ENCODE measurements at places on chromosomes 1 and 21. TPM values are rescaled to one million over a fixed set of nuclear protein-coding genes. Genes with fewer than 3 reads are reported as not detected.

GRCh38 chr1:201954263-201955008 is 867 bp upstream of the TIMM17A start:
- peaks cover 25% of the 10 kb centered on the region for H3K36me3 ChIP-seq
- H3K27me3 ChIP-seq = no peaks in the 10 kb centered on the region
- H3K4me3 ChIP-seq = peak overlapping the region; percentile 97
- no peak for DNase-seq
- peaks cover 22% of the 10 kb centered on the region for H3K4me1 ChIP-seq

- no peaks in the 10 kb centered on the region for H3K4me1 ChIP-seq
- H3K27ac ChIP-seq = no peak overlapping the region
- H3K4me3 ChIP-seq = no peak overlapping the region
- DNase-seq = no peak
- no peaks in the 10 kb centered on the region for H3K27me3 ChIP-seq
- peaks cover 5% of the 10 kb centered on the region for H3K36me3 ChIP-seq
Observed at GRCh38 chr1:191279266-191279800, 801.7 kb upstream of the BRINP3 start.

DNA sequence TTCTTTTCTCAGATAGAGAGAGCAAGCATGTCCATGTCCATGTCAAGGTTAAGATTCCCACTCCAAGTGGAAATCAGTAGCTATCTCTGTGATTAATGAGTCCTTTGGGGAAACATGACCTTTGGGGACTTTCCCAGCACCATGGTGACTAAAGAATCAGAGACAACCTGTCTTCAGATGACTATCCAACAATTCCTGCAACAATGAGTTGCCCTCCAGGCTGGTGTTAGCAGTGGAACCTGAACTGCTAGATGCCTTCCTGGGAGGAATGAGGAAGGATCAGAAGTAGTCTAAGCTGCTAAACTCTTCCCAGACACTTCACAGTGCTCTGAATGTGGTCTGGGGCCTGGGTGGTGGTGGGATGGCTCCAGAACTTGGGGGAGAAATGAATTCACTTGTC is 6.5 kb downstream of the S100A9 start:
- H3K27ac ChIP-seq = no peak overlapping the region
- DNase-seq = no peak
- H3K27me3 ChIP-seq = peaks cover 8% of the 10 kb centered on the region
- no peaks in the 10 kb centered on the region for H3K4me1 ChIP-seq
- no peaks in the 10 kb centered on the region for H3K36me3 ChIP-seq
- H3K4me3 ChIP-seq = no peak overlapping the region

- H3K27ac ChIP-seq = no peak overlapping the region
- DNase-seq = no peak
- no peak overlapping the region for H3K4me3 ChIP-seq
- peaks cover 22% of the 10 kb centered on the region for H3K27me3 ChIP-seq
Observed at GRCh38 chr1:180916771-180917170, 4.1 kb downstream of the KIAA1614 start.

C1orf210 gene
- total RNA-seq = not detected

LDLRAP1 gene
- total RNA-seq = 361 TPM

GRCh38 chr1:110048923-110049601 is 14.6 kb downstream of the STRIP1 start:
- peaks cover 5% of the 10 kb centered on the region for H3K4me1 ChIP-seq
- H3K4me3 ChIP-seq = no peak overlapping the region
- DNase-seq = no peak
- H3K27ac ChIP-seq = no peak overlapping the region
- H3K27me3 ChIP-seq = no peaks in the 10 kb centered on the region

GRCh38 chr1:48916130-48917069 is 139.7 kb upstream of the BEND5 start:
- H3K27me3 ChIP-seq = peaks cover 2% of the 10 kb centered on the region
- H3K36me3 ChIP-seq = no peaks in the 10 kb centered on the region
- H3K4me1 ChIP-seq = no peaks in the 10 kb centered on the region
- H3K4me3 ChIP-seq = no peak overlapping the region
- DNase-seq = no peak

NBL1 gene
- total RNA-seq = 19.3 TPM

TBX19 gene
- total RNA-seq = 3.6 TPM

GRCh38 chr1:175885326-175885725 is 141.9 kb upstream of the TNR start:
- peaks cover 4% of the 10 kb centered on the region for H3K4me1 ChIP-seq
- no peak overlapping the region for H3K27ac ChIP-seq
- no peak for DNase-seq
- H3K4me3 ChIP-seq = no peak overlapping the region

TNFSF4 gene
- 1.6 TPM for total RNA-seq

DNA sequence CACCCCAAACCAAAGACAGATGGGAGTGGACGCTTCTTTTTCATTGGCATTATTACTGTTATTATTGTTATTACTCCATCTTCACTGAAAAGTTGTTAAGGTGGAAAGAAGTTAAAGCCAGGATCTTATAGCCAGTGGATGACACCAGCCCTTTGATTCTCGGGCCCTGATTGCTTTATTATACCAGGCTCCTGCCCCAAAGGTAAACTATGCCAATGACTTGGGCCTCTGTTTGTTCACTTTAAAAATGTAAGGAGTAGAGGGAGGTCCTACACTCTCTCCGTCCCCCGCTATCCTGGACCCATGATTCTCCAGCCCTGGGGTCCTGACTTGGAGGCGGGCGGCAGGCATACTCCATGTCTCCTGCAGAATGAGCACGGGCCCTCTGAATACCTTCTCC is 106.8 kb downstream of the TOMM20 start:
- no peak overlapping the region for H3K4me3 ChIP-seq
- peaks cover 19% of the 10 kb centered on the region for H3K4me1 ChIP-seq
- H3K27me3 ChIP-seq = no peaks in the 10 kb centered on the region

DNA sequence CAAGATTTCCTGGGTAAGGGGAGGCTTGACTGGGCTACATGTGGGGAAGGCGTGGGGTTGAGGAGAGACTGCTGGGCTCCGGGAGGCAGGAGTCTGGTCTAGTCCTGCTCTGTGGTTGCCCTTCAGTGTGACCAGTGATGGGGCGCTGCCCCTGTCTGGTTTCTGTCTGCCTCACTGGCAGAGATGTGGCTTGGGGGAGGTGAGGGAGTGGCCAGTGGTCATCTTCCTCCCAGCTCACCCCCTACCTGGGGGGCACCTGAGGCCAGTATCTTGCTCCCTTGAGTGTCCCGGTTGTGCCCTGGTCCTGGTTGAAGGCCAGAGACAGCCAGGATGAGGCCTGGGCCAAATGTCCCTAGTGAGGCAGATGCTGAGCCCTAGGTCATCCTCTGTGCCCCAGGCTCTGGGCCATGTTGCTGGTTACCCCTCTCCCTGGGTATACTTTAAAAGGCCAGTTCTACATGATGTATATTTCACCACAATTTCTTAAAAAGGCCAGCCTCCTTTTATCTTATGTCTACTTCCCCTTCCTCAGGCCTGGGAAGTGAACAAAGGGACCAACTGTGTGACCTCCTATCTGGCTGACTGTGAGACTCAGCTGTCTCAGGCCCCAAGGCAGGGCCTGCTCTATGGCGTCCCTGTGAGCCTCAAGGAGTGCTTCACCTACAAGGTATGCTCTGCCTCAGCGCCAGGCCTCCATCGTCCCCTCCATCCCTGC is 10.5 kb downstream of the FAAH start:
- H3K27me3 ChIP-seq = no peaks in the 10 kb centered on the region
- H3K4me3 ChIP-seq = no peak overlapping the region
- no peak overlapping the region for H3K27ac ChIP-seq
- H3K4me1 ChIP-seq = peaks cover 14% of the 10 kb centered on the region

DNA sequence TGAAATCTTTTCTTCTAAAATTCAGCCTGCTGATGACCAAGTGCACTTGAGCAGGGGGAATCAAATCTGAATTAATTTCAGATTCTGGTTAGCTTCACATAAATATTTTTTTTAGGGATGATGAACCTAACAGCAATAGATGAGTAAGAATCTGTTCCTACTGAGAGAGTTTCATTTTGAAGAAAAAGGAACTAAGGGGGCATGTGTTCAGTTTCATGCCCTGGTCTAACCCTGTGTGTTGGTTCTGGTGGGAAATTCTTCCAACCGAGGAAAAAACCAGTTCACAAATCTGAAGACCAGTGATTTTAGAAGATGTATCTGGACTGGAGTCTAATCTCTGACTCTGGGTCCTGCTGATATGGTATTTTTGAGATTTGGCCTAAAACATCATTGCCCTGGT is 13.7 kb downstream of the SELL start:
- H3K4me3 ChIP-seq = peak overlapping the region; percentile 76
- H3K27ac ChIP-seq = peak overlapping the region; percentile 96
- no peak for DNase-seq
- H3K4me1 ChIP-seq = peaks cover 99% of the 10 kb centered on the region

FCRL6 gene
- 2.1 TPM for total RNA-seq

- H3K27ac ChIP-seq = no peak overlapping the region
- H3K27me3 ChIP-seq = no peaks in the 10 kb centered on the region
- no peak overlapping the region for H3K4me3 ChIP-seq
- H3K36me3 ChIP-seq = no peaks in the 10 kb centered on the region
- no peak for DNase-seq
Observed at GRCh38 chr1:174000371-174000770, 21.8 kb downstream of the RC3H1 start.

DNA sequence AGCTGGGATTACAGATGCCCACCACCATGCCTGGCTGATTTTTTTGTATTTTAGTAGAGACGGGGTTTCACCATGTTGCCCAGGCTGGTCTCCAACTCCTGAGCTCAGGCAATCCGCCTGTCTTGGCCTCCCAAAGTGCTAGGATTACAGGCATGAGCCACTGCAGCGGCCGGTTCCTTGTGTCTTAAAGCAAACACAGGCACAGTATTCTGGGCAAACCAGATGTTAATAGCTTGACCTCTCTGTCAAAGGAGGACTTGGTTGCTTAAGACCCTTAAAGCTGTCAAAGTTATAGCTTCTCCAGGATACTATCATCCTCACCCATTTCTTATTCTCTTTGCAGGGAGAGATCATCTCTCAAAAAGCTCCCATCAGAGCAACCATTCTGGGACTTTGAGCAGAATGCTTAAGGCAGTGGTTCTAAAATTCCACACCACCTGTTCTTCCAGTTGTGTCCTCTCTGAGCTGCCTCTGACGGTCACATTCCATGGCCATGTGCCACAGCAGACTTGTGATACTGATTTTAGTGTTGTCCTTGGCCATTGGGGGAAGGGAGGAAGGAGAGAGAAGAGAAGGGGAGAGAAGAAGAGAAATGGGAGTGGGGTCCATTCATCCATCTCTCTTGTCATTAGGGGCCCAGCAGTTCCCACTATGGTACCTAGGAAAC is 81.8 kb downstream of the PBX1 start:
- H3K27ac ChIP-seq = no peak overlapping the region
- H3K36me3 ChIP-seq = no peaks in the 10 kb centered on the region
- no peak overlapping the region for H3K4me3 ChIP-seq
- DNase-seq = no peak
- H3K27me3 ChIP-seq = no peaks in the 10 kb centered on the region

GRCh38 chr1:66328896-66329295 is 205.1 kb upstream of the SGIP1 start:
- H3K36me3 ChIP-seq = no peaks in the 10 kb centered on the region
- no peaks in the 10 kb centered on the region for H3K27me3 ChIP-seq
- DNase-seq = no peak
- no peak overlapping the region for H3K27ac ChIP-seq
- H3K4me3 ChIP-seq = no peak overlapping the region

CFAP107 gene
- total RNA-seq = not detected

SLC9A1 gene
- 16.2 TPM for total RNA-seq

SCMH1 gene
- total RNA-seq = 18.1 TPM

PRAMEF10 gene
- not detected for total RNA-seq

DNA sequence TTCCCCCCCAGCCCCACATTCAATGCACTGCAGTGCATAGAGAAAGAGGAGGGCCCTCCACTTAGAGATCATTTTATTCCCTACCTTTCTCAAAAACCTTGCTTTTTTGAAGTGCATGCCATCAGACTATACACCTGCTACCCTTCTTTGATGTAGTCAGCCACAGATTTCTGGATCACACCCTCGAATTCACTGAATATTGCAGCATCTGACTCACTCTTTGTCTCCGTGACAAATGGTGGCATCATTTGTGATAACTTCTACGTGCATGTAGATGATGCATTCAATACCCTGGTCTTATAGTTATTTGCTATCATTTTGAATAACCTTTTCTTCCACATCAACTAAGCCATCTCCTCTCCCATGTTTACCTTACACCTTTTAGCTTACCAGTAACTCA is 310.3 kb upstream of the SGIP1 start:
- H3K36me3 ChIP-seq = peaks cover 2% of the 10 kb centered on the region
- H3K27ac ChIP-seq = no peak overlapping the region
- H3K4me1 ChIP-seq = no peaks in the 10 kb centered on the region
- no peak for DNase-seq
- peaks cover 8% of the 10 kb centered on the region for H3K27me3 ChIP-seq

- H3K27me3 ChIP-seq = peaks cover 1% of the 10 kb centered on the region
- H3K36me3 ChIP-seq = no peaks in the 10 kb centered on the region
- no peak overlapping the region for H3K4me3 ChIP-seq
- no peak overlapping the region for H3K27ac ChIP-seq
Observed at GRCh38 chr1:26038477-26038876, 7.4 kb downstream of the SLC30A2 start.

DNA sequence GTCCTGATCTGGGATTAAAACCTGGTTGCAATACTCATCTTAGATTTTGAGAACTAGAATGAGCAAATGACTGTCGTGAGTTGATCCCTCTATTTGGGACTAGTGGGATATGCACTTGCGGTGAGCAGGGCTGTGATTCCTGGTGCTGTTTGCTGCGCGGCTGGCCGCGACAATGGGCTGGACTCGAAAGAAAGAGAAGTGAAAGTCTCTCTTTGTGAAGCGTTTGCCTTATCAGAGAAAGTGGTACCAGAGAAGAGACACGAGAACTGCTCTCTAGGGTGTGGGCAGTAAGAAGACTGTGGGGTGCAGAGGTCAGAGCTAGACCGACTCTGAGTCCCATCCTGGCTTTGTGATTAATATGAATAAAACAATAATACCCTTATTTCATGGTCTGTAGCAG is 8.6 kb downstream of the ST6GALNAC3 start:
- no peaks in the 10 kb centered on the region for H3K36me3 ChIP-seq
- H3K27me3 ChIP-seq = no peaks in the 10 kb centered on the region
- peaks cover 8% of the 10 kb centered on the region for H3K4me1 ChIP-seq
- DNase-seq = no peak
- H3K4me3 ChIP-seq = no peak overlapping the region
- peak overlapping the region; percentile 45 for H3K27ac ChIP-seq

- peaks cover 51% of the 10 kb centered on the region for H3K4me1 ChIP-seq
- no peak overlapping the region for H3K27ac ChIP-seq
Observed at GRCh38 chr21:41765973-41766882, 624 bp downstream of the RIPK4 start.

OR10Z1 gene
- total RNA-seq = not detected

DNA sequence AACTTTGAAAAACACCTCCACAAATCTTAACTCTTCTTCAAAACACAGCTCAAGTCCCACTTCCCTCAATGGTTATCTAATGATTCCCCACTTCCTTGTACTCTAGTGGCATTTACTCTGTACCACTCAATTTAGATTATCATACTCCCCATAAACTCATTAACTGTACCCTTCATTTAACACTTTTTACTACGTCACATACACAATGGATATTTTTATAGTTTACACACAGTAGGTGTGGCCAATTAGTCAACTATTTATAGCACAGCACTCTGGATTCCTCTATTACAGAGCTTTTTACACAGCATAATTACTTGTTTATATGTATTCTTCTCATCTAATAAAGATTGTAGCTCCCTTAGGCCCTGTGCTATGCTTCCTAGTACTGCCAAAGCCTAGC is 62.1 kb downstream of the FOXJ3 start:
- no peak for DNase-seq
- no peak overlapping the region for H3K4me3 ChIP-seq
- peaks cover 34% of the 10 kb centered on the region for H3K4me1 ChIP-seq
- peaks cover 64% of the 10 kb centered on the region for H3K36me3 ChIP-seq
- H3K27ac ChIP-seq = no peak overlapping the region
- no peaks in the 10 kb centered on the region for H3K27me3 ChIP-seq
